ENCODE measurements at places on chromosomes 6 and 20.

GRCh38 chr6:152423216-152424103 lies 213.7 kb downstream of the SYNE1 start:
- DNase-seq, result no peak

DNA sequence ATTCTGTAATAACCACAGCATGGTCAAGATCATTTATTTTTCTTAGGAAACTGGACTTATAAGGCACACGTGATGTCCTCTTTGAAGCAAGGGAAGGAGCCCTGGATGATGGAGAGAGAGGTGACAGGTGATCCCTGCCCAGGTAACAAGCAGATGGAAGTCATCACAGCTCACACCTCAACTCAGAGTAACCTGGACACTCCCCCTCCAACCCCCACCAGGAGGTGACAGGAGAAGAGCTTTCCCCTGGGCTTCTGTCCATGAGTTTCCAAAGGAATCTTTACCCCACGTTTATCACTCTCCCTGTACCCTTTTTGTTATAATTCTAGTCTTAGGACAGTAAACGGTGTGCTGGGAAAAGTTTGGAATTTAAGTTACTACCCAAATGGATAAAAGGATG lies 28.4 kb downstream of the ZNF334 start:
- DNase-seq, result no peak

DNA sequence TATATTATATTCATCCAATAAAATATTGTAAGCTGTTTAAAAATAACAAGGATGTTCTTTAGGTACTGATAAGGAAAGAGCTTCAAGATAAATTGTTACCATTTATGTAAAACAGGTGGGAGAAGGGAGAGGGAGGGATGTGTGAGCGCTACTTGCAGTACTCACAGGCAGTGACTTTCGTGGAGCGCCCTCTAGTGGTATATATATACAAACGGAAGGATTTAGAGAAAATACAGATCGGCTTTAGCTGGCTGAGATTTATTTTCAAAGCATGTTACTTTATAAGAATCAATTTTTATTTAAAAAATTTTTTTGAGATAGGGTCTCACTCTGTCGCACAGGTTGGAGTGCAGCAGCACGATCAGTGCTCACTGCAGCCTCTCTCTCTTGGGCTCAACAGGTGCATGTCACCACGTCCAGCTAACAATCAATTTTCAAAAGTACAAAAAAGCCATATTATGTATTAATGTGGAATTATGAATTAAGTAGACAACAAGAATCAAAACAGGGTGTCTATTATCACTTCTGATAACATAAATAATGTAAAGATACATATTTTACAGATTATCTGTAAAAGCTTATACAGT lies 3.3 kb upstream of the MOG start:
- no peak for DNase-seq

DNA sequence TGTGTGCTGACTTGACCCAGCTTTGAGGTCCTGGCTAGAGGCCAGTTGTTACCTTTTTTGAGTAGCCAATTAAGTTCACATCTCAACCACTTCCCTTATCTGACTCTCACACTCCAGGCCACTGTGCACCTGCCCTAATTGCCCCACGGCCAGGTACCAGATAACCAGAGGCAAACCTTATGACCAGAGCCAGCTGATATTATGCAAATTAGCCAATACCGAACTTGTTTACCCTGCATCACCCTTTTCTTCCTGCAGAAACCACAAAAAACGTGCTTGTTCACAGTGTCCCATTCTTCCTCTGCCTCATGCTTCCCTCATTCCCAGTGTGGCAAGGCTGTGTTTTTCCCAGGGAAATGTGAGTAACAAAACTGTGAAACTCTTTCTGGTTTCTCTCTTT lies 89.3 kb downstream of the HTR1B start:
- DNase-seq, result no peak

DNA sequence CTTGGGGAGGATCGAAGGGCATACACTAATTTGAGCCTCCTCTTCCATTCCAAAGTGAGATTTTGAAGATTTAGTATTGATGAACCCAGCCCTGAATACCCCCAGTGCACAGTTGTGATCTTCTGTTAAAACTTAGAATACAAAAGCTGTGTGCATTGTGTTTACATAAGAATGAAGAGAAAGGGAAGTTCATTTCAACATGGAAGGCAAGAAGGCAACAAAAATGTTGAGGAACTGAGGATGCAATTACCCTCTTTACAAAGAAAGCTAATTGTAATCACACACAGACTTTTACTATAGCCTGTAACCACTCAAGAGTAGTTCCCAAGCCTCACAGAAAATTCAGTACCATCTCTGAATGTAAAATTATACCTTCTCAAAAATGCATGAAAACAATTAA lies 49.3 kb downstream of the GFOD1 start:
- DNase-seq, result no peak

- DNase-seq, result no peak
Measured at GRCh38 chr6:40715570-40716403, 128.6 kb upstream of the LRFN2 start.

- no peak for DNase-seq
Measured at GRCh38 chr6:105519954-105520353, 117.1 kb upstream of the PREP start.

DNA sequence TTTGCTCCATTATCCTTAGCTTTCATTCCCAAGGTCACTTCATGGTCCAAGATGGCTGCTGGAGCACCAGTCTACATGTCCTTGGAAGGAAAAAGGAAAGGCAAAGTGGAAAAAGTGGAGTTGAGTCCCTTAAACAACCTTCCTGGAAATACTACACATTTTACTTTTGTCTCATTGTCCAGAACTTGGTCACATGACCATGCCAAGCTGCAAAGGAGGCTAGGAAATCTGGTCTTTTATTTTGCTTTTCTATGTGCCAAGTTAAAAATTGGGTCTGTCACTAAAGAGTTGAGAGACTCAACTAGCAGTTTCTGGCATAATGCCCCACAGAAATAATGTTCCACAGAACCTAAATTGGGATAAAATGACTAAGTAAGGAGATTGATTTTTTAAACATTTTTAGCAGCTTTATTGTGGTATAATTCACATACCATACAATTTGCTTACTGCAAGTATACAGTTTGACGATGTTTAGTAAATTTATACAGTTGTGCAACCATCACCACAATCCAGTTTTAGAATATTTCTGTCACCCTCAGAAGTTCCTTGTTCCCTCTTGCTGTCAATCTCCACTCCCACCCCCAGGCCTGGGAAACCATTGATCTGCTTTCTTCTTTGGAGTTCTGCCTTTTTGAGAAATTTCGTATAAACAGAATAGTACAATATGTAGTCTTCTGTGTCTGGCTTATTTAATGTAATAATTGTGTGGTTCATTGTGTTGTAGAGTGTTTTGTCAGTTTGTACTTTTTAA lies 5.6 kb upstream of the CHD6 start:
- DNase-seq, result no peak

GRCh38 chr6:169277619-169278018 lies 24.0 kb upstream of the THBS2 start:
- DNase-seq, result no peak

DNA sequence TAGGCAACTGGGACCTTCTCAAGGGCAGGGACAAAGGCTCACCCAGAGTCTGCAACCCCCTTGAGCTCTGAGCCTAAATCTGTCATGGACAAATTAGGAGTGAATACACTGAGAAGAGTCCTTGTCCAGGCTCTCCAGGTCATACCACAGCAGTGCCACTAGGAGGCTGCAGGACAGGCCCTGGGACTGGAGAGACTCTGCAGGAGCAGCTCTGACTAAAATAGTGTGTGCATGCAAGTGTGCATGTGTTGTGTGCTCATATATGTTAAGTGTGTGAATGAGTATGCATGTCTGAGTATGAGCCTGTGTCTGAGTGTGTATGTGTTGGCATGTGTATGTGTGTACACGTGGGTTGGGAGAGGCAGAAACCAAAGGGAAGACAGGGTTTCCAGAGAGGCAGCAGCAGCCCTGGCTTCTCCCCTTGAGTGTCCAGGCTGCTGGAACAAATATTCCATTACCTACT lies 27.1 kb downstream of the MRPL14 start:
- DNase-seq, result no peak

- peak; percentile 60 for DNase-seq
Measured at GRCh38 chr20:1503564-1504227, 12.5 kb upstream of the SIRPB2 start.

DNA sequence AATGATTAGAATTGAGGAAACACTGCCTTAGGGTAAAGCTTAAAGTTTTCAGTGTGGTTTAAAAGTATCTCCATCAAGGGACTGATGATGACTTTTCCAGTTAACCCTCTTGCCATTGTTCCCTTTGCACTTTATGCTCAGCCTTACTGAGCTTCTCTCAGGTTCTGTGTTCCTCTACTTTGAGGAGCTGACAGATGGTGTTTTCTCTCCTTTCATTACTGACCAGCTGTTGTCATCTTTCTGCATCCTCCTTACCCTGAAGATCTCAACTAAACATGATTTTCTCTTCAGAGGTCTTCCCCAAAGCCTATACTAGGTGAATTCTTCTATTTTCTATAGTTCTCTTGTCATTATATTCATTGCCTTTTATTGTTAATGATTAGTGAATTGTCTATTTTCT lies 475.6 kb upstream of the SYNCRIP start:
- DNase-seq, result no peak

GRCh38 chr6:168024951-168025510 lies 27.6 kb downstream of the KIF25 start:
- no peak for DNase-seq

DNA sequence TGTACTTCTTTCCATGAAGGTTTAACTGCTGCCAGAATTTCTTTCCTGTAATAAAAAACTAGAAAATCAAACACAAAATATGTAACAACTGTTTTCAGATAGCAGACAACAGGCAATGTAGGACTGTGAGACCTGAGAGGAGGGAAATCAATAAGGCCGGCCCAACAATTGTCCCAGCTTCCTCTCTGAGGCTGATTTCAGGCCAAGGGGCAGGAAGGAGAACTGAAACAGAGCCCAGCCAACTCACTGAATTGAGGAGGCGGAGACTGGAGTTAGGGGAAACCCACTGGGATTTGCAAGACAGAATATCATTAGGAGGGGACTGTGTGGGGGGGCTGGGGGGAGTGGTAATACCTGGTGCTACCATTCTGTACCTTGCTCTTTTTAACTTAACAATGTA lies 42.2 kb downstream of the FLRT3 start:
- no peak for DNase-seq

GRCh38 chr6:20693466-20694063 lies 159.3 kb downstream of the CDKAL1 start:
- DNase-seq, result no peak

GRCh38 chr6:82987951-82988350 lies 77.7 kb downstream of the UBE3D start:
- DNase-seq, result no peak

DNA sequence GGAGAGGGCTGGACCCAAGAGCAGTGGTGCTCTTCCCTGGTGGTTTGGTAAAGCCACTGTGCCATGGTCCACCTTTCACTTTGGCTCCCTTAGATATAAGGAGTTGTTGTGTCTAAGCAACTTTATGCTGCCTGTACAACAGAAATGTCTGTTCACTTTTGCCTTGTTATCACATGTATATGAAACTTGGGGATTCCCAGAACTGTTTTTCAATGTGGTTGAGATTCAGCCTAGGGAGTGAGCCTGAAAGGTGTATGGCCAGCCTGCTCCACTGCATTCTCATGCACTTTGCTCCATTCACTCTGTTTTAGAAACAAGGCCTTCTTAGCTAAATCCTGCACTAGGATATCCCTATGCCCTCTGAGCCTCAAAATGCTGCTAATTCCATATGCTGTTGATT lies 234.5 kb upstream of the THEMIS start:
- DNase-seq, result no peak

DNA sequence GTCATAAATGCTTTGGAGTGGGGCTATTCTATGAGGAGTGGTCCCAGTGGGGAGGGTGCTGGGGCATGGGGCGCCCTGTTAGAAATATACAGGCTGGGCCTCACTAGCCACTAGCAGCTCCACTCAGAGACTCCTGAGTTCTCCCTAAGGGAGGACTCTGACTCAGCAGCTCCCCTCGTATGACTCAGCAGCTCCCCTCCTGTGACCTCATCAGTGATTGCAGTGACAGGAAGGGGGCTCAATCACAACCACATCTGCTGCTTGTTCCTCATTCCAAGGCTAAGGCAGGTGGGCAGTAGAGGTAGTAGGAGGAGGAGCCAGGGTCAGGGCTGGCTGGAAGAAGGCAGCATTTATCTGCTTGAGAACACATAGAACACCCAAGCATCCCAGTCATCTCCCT lies 73.7 kb downstream of the PRND start:
- DNase-seq, result no peak

- no peak for DNase-seq
Measured at GRCh38 chr20:40255365-40255764, 433.7 kb downstream of the MAFB start.

DNA sequence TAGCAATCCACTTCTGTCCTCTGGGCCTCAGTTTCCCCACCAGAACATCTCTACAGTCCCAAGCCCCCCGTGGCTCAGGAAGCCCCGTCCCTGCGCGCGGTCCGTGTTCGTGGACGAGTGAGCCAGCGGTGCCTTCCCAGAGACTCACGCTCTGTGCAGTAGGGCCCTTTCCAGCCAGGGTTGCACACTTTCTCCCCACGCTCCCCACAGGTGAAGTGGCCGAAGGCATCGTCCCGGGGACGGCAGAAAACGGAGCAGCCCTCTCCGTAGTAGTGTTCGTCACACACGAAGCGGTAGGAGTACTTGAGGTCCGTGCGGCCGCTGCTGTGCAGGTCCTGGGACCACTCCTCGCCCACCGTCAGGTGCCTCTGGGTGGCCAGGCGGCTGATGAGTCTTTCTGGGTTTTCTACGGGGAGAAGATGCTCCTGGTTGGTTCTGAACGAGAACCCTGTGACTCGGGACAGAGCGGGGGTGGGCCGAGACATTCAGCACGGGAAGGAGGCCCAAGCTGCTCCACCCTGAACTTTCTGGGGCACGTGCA lies 2.7 kb downstream of the DLL1 start:
- DNase-seq, result no peak

- no peak for DNase-seq
Measured at GRCh38 chr20:12575352-12576095, 433.2 kb upstream of the SPTLC3 start.

DNA sequence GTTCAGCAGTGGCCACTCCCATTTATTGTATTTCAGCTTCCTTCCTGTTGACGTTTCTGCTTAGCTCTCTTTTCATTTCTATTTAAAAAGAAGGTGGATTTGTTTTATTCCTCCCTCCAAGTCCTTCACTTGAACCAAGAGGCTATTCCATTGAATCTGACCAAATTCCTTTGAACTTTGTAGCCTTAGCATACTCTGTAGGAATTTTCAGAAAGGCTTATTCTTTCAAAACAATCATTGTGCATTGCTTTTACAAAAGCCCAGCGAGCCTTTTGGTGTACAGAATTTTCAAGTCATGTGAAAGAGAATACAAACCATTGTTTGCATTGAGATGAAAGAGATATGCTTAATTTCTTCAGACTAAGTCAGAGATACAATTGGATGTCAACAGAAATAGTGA lies 151.0 kb upstream of the INSM1 start:
- no peak for DNase-seq

- no peak for DNase-seq
Measured at GRCh38 chr20:10268636-10269035, 50.0 kb downstream of the SNAP25 start.

- no peak for DNase-seq
Measured at GRCh38 chr6:94272327-94272726, 853.0 kb upstream of the EPHA7 start.

GRCh38 chr20:12984069-12984765 lies 24.6 kb upstream of the SPTLC3 start:
- no peak for DNase-seq

GRCh38 chr6:135183002-135183531 lies 2.0 kb downstream of the MYB start:
- DNase-seq, result peak; percentile 47

GRCh38 chr6:149170564-149171452 lies 146.7 kb upstream of the TAB2 start:
- DNase-seq, result no peak

- no peak for DNase-seq
Measured at GRCh38 chr6:116434056-116434725, 27.0 kb upstream of the CALHM6 start.
